ENCODE measurements at places on chromosomes 2 and 18.

DNA sequence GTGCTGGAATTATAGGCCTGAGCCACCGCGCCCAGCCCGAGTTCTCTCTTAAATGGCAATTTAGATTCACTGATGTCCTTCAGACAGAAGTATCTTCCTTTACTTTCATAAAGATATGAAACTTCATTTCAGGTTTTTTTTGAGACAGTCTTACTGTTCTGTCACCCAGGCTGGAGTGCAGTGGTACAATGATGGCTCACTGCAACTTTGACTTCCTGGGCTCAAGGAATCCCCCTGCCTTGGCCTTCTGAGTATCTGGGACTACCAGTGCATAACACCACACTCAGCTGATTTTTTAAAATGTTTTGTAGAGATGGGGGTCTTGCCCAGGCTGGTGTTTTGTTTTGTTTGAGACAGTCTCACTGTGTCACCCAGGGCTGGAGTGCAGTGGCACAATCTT, 13.2 kb downstream of the ITGB1BP1 start:
- no peak for DNase-seq

DNA sequence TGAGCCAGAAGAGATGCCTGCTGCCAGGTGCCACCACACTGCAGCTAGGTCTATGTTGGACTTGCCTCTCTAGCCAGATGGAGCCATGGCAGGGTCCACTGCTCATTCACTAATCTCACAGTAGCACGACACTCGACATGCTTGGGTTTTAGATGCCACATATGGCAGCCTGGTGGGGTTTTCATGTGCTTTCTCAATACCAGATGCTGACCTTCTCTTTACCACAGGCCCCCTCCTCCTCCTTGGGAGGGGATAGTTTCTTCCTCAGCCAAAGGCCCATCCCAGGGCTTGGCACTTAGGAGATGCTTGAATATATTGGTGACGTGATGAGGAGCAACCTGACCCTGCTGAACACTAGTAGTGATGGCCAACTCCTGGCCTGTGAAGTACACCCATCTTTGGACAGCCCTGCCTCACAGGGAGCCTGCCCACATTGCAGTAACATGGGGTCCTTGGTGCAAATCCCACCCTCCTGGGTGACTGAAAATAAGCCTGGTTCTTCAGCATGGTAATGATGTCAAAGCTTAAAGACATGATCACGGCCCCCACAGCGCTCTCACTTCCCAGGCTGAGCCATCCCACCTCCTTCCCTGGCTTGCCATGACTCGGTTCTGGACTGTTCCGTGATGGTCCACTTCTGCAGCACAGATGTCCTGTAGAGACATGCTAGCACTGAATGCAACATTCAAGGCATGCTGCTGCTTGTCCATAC, 227.5 kb downstream of the SH3RF3 start:
- DNase-seq, result no peak

DNA sequence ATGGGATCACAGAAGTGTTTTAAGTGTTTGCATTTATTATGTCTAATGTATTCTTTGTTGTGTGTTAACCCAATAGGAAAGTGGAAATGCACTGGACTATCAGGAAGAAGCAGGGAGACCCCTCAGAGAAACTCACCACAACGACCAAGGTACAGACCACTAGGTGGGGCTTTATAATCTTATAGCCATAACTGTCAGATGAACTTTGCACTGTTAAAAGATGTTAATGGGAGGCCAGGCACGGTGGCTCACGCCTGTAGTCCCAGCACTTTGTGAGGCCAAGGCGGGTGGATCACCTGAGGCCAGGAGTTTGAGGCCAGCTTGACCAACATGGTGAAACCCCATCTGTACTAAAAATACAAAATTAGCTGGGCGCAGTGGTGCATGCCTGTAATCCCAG, 73.2 kb downstream of the SUMO1 start:
- DNase-seq, result no peak

- DNase-seq, result no peak
Measured at GRCh38 chr2:134944975-134945374, 26.4 kb downstream of the CCNT2 start.

GRCh38 chr2:165743442-165743841, 50.6 kb downstream of the GALNT3 start:
- no peak for DNase-seq

DNA sequence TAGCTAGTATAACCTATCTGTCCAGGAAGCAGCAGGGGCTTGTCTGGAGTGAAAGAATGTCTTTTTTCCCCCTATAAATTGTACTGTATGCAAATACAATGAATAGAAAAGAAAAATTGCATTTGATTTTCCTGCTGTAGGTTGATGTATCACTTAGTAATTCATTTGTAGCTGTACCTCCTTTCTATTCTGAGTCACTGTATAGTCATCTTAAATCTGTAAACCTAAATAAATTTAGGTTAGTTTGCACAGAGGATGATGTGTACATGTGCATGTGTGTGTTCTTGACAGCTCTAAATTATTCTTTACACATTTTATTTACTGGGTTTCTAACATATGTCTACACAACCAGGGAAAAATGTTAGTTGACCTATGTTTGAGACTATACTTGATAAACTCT, 478.7 kb upstream of the CNTNAP5 start:
- no peak for DNase-seq
